ENCODE measurements at places on chromosomes 2 and 18. TPM values are rescaled to one million over a fixed set of nuclear protein-coding genes. Genes with fewer than 3 reads are reported as not detected.

GRCh38 chr2:36706021-36706876 is 9.7 kb downstream of the VIT start:
- no peak for DNase-seq

DNA sequence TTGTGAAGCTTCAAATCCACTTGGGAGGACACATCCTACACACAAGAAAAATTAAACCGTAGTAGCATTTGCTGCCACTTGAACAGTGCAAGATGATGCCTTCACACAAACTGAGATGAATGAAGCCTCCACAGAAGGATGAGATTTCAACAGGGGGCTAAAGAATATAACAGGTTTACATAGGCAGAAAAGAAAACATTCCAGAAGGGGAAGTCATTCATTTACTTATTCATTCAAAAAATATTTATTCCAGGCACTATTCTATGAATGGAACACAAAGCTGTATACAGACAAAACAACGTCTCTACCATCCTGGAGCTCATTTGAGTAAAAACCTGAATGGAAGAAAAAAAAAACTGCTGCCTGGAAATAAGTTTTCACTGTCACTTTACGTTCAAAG is 170.5 kb downstream of the CDH20 start:
- no peak for DNase-seq

DNA sequence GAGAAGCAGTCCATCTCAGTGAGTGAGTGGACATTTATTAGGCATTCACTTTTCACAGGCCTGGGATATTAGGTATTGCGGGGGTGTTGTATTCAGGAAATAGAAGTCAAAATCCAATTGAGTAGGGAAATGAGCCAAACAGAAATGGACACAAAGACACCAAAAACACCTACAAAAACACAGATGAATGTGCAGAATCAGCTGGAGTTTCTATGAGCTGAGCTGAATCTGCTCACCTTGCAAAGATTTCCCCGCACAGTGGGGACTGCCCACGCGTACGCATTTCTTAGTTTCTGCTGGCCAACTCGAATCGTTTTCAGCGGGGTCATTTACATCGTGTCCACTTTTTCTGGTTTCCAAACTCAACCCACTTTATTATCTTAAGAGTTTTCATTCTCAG is 160.0 kb downstream of the BCL2 start:
- DNase-seq = peak; percentile 70

- DNase-seq = no peak
Measured at GRCh38 chr2:20299113-20299512, 51.5 kb downstream of the PUM2 start.

DNA sequence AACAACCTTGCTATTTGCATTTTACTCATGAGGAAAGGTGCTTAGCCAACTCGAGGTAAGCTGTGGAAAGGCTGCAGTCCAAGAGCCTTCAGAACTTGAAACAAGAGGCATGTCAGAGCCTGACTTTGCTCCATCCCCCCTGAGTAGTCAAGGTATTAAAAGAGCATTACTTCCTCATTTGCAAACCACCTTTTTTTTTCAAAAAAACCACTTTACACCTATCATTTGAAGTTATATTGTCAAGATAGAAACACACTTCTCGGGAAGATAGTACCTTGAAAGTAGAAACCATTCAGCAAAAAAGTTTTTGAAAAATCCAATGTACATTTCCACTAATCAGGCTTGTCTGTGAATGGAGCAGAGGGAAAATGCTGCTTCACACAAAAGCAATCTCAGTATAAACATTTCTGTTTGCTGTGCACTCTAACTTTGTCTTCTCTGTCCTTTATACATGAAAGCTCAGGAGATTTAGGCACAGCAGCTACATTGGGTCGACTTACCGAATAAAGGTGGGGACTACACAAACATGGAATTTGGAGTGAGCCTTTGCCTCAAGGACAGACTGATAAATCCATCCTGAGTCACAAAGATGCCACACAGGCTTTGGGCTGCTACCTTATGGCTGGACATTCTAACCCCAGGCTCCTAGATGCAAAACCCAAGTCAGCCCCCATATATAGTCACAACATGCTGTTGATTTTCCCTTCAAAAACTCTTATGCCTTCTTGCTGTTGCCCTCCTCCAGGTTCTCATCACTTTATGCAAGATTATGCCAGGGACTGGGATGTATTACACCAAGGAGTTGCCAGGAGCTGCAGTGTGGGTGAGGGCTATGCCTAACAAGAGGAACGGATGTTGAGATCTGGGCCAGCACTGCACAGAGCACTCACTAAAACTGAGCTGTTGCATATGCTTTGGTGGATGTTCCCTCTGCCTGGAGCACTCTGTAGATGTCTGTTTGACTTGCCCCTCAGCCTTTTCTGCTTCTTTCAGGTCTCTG is 41.4 kb upstream of the EML4 start:
- DNase-seq = peak; percentile 17

DNA sequence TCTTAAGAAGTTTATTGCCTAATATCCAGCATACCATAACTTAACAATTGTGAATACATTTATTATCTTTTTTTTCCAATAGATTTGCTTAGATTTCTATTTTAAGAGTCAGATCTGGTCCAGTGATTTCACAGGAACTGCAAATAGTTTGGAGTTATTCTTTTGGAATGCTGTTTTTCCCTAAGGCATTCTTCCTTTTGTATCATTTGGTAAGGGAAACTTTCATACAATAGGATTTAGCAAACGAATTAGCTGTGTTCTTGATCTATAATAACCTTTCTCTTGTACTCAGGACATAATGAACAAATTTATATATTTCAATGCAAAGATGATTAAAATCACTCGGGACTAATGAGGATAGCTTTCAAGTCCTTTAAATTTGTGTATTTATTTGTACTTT is 201.6 kb downstream of the ERBB4 start:
- no peak for DNase-seq

GRCh38 chr2:121866789-121867188 is 111.3 kb downstream of the TSN start:
- no peak for DNase-seq

DNA sequence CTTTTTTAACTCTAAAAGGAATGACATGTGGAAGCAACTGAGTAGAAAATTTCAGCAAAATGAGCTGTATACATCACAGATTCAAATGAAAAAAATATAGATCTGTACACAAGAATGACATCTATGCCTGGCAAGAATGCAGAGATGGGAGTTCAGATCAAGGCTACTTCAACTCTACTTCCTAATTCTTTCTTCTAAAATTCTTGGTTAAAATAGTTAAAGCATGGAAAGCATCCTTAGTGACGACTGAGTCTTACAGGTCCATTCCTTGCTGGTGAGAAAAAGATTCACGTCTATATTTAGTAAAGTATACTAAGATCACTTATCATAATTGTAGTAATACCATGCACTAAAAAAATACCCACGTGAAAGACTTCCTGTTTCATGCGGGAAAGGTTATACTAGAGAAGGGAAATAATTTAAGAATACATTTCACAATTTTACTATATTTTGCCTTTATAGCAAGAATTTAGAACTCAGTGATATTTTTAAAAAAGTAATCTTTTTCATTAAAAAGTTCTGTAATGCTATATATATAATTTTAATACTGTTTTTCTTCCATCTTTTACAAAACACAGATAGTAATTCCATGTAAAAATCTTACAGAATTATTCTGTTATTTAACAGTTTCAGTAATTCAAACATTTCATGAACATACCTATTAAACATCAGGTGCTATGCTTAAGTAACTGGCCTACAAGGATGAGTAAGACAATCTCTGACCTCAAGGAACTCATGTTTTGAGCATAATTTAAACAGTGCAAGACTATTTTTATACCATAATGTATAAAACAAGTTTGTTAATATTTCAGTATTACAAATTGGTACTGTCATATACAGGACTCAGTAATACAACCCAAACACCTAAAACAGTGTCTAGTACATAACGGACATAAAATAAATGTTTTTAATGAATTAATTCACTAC is 159.6 kb downstream of the BAZ2B start:
- no peak for DNase-seq

DNA sequence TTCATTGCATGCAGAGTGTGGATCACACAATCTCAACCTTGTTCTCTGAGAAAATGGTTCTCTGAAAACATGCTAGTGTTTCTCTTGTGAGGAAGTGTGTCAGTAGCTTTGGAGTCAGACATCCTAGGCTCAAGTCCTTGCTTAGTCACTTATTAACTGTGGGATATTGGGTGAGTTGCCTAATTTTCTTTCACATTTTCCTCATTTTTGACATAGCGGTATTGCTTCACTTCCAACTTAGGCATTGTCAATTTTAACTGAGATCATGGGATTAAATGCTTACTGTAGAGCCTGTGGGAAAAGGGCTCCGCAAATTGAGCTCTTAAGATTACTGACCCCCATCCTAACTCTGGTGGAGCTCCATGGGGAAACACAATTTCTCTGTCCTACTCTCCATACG is 622.2 kb downstream of the CNTNAP5 start:
- no peak for DNase-seq

DNA sequence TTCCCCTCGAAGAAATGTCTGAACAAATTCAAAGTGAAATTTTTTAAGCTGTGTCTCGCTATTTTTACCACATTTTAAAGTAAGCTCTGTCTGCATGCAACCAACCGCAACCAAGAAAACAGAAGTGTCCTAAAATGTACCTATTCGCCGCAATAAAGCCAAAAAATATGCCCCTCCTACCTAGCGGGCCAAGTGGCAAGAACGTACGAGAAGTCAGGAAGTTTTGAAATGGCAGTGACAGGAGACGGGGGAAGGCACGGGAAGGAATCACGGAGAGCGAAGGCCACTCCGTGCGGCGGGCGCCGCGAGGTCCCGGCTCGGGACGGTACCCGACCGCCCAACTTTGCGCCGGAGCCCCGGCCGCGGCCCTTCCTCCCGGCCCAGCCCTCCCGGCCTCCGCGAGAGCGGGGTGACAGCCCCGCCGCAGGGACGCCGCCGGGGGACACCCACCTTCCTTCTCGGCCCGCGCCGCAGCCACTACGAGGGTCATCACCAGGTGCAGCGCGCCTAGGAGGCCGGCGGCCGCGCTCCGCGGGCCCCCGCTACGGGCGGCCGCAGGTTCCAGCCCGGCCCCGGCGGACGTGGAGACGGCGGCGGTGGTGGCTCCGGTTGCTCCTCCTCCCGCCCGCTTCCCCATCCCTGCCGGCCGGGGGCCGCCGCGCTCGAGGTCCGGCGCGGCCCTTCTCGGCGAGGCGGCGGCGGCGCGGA is 568 bp downstream of the TMEM131 start:
- peak; percentile 61 for DNase-seq

- no peak for DNase-seq
Measured at GRCh38 chr18:7579176-7579917, 12.2 kb downstream of the PTPRM start.

- no peak for DNase-seq
Measured at GRCh38 chr2:193816008-193816407, 1621.3 kb upstream of the TMEFF2 start.

Gene EPAS1
- total RNA-seq = 50.8 TPM

Gene SPC25
- total RNA-seq = 23.7 TPM

Gene ADD2
- total RNA-seq = 24.3 TPM

Gene FAM110C
- 0.72 TPM for total RNA-seq

Gene NPHP1
- total RNA-seq = 1.1 TPM
